CD4-positive, alpha-beta T cell treated with Interleukin-12 subunit alpha and Interleukin-12 subunit beta, for 1 hour (primary cell): ENCODE measurements at places on chromosomes 4 and X.

- no peak for DNase-seq
Measured at GRCh38 chr4:186205156-186205555, 13.8 kb downstream of the CYP4V2 start.

DNA sequence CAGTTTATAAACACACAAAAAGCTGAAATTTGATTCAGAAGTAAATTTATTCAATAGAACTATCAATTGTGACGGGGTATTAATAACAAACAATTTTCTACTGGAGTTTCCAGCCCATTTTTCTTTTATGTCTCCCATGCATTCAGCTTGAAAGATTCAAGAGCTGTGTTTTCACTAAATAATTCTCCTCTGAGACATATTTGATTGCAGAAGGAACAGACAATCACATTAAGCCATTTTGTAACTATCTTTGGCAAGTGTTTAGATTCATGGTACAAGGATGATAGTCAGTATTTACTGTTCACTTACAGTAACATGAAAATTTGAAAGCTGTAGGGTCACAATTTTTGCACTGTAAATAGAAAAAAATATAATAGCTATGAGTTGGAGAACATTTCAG is 198.4 kb upstream of the TACR3 start:
- no peak for DNase-seq

- DNase-seq, result peak; percentile 0
Measured at GRCh38 chrX:17859609-17860178, 1.4 kb downstream of the RAI2 start.

DNA sequence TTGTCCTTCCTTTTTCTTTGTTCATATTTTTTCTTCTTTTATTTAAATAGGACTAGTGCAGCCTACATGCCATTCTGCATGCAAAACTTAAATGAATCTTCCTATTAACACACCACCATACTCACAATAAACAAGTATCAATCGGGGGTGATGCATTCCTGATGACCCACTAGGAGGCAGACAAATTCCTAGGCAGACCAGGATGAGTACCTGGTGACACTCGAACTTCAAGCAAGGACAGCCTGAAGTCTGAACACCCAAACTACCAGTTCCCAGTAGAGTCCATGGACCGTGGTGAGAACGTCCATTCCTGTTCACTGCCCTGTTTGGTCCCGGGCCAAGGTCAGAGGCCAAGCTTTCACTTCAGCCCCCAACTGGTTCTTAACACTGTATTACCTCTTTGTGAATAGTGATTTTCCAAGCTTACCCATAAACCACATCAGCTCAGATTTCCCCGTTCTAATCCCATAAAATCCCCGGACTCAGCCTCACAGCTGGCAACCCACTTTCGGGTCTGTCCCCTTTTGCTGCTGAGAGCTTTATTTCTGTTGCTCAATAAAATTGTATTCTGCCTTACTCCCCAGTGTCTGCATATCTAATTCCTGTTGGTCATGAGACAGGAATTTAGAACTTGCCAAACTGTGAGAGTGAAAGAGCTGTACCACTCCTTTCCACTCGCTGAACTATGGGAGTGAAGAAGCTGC is 1286.6 kb downstream of the FSTL5 start:
- DNase-seq, result no peak

DNA sequence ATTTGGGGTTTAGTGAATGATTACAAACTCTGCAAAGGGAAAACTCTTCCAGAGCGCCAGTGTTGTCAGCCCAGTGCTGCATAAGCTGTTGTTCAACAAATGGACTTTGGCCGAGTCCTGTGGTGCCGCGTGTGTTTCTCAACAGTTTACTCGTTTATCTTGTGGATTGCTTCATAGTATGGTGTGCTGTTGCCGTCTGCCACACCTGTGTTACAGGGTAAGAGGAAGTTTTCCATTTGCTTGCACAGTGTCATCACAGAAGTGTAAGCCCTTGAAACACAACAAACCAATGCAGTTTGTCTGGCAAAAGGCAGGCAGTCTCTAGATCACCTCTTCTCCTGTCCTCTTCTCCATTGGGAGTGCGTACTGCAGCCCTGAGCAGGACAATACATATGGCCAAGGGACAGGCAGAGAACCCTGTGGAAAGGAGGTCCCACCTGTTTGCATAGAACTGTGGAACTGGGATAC is 66.3 kb downstream of the DCUN1D4 start:
- DNase-seq, result no peak

DNA sequence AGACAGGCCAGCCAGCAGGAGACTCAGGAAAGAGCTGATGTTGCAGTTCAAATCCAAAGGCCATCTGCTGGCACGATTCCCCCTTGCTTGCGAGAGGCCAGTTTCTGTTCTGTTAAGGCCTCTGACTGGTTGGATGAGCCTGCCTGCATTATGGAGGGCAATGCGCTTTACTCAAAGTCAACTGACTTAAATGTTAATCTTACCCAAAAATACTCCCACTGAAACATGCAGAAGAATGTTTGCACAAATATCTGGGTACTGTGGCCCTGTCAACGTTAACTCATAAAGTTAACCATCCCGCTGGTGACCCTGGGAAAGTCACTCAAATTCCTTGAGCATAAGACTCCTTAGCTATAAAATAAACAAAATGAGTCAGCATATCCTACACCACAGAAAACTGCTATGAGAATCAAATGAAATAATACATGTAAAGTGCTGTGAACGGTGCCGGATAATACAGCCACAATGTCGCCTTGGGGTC is 326.4 kb downstream of the EVC2 start:
- no peak for DNase-seq

GRCh38 chrX:129965166-129965565 is 17.3 kb upstream of the BCORL1 start:
- DNase-seq, result no peak

- no peak for DNase-seq
Measured at GRCh38 chrX:106711375-106711774, 15.1 kb upstream of the RNF128 start.

DNA sequence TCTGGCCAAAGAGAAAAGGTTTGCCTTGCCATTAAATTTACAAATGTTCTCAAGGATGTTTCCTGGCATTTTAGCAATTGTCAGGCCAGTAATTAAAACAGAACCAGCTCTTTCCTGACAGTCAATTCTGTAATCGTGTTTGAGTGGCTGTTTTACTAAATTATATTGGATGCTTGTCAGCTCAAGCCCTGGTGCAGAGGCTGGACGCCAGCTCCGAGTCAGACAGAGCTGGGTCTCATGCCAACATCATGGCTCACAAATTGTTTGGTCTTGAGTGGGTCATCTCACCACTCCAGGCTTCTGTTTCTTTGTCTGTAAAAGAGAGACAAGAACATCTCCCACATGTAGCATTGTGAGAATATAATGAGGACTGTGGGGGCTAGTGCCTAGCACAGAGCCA is 190.3 kb upstream of the PSAPL1 start:
- DNase-seq, result no peak

DNA sequence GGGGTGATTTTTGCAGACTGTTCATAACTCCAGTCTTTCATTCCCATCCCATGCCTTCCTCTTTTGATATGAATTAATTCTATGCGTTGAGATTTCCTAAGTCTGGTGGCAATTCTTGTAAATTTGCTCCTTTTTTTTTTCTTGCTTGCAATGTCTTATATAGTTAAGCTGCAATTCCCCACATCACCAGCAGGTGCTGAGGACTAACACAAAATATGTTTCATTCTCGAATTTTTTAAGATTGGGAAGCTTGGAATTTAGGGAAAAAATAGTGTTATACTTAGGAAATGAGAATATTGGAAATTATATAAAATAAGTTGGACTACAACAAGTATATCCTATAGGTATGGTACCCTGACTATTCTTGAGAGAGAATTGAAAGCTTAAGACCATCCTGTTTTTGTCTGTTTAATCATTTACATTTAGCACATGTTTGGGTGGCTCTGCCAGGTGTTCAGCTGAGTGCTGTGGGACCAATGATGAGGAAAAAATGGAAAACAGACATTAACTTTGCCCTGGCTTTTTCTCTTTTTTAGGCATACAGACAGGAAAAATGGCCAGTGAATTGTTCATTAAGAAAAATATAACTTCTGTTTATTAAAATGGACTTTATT is 30.2 kb downstream of the AFF2 start:
- peak; percentile 1 for DNase-seq

- DNase-seq, result no peak
Measured at GRCh38 chr4:128031756-128032384, 29.2 kb upstream of the LARP1B start.

DNA sequence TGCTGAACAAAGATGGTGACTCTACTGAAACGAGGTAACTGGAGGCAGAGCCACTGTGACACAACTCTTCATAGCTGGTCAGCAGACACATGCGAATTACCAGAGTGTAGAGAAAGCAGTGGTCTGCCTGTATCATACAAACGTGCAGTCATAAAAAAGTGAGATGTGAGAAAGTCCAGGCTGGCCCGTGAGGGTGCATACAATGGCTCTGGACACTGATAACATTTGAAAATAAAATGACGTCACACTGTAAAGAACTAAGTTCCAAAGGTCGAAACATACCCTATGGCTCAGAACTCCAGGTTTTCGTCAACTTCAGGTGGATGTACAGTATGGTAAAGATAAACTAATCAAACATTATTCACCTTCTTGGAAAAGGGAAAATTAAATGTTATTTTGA is 95.7 kb downstream of the SHISA3 start:
- no peak for DNase-seq
